ENCODE measurements at places on chromosomes 5 and 9.

DNA sequence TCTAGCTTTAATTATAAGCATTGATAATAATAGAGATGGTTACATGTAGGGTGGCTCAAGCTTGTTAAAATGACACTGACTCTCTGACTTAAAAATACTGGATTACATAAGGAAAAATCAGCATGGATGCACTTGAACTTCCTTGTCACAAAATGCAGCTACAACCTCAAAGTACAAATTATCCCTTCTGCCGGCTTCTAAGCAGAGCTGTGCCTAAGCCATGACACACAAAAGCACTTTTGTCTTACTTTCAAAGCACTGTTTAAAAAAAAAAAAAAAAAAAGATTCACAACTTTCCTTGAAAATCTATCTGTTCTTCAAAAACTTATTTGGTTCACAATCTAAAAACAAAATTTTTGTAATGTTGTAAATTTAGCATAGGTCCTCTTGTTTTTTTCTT is 36.4 kb upstream of the ZFAND5 start:
- DNase-seq: no peak

GRCh38 chr9:135726138-135726853 is 24.3 kb downstream of the KCNT1 start:
- DNase-seq: no peak

GRCh38 chr5:127562252-127562651 is 44.8 kb downstream of the PRRC1 start:
- peak; percentile 19 for DNase-seq

DNA sequence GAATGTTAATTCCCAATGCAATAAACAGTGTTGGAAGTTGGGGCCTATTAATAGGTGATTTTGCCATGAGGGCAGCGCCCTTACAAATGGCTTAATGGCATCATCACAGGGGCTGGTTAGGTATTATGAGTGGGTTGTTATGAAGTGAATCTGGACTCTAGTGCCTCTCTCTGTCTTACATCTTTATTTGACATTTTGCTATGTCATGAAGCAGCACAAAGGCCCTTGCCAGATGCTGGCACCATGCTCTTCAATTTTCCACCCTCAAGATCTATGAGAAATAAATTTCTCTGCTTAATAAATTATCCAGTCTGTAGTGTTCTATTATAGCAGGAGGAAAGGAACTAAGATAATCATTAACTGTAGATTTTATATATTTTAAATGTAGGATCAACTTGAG is 1098.7 kb upstream of the NUDT12 start:
- DNase-seq: no peak

GRCh38 chr9:97632248-97632984 is 752 bp downstream of the TSTD2 start:
- no peak for DNase-seq

- DNase-seq: no peak
Measured at GRCh38 chr5:66969963-66970362, 226.6 kb downstream of the CD180 start.

DNA sequence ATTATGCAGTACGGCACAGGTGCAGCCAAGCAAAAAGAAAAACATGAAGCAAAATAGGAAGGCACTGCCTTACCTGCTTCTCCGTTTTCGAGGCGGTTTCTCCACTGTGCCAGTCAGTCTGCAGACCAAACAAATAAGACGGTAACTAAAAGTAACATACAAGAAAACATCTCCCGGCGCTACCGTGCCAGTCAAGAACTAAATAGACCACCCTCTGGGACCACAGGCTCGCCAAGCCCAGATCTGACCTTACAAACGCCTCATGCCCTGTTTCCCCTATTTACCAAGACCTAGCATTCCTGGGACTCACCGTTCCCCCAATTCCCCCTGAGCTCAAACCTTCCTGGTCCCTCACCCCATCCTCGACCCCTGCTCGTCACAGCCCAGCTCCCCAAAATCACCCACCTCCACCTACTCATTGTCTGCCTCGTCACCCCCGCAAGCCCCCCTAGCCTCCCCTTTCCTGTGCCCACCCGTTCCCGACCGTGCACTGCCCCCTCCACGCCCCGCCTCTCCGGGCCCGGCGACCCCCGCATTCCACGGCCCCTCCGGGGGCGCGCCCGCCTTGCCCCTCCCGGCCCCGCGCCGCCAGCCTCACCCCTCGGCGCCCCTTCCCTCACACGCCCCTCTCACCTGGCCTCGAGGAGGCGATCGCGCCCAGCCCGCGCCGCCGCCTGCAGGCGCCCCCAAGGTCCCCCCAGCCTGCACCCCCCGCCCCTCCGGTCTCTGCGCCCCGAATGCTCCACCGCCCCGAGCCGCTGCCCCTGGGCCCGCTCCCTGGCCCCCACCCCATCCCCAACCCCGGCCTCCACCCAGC is 560 bp downstream of the SCAI start:
- no peak for DNase-seq

DNA sequence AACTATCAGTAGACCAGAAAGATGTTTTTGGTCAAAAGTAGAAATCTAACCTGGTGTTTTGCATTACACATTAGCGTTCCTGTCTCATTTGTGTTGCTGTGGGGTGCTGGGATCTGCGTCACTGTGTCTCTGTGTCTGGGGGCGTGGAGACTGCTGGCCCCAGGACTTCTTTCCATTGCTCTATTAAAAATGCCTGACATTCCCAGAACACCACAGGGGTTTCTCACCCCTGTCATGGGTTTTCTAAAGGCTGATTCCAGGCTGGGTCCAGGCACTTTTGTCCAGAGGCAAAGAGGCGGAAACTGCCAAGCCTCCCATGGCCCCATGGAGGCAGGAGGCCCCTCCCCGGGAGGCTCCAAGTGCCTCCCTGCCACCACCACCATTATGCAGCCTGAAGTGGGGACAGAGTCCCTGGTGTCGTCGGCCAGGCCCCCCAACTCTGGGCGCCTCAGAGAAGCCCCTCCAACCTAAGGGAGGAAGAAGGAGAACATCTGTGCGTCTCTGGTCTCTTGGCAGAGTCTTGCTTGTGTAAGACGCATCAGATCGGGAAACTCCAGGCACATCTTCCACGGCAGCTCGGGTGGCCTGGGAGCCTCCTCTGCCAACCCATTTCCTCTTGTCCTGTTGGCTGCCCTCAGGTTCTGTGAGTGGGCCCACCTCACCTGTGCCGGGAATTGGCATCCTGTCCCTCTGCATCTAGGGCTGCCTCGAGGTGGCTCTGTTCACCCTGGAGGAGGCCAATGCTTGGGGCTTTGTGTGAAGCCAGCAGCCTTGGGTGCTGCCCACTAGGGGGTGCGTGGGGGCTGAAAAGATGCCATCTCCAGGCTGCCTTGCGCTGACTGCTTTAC is 13.8 kb upstream of the PLEKHG4B start:
- DNase-seq: peak; percentile 74

DNA sequence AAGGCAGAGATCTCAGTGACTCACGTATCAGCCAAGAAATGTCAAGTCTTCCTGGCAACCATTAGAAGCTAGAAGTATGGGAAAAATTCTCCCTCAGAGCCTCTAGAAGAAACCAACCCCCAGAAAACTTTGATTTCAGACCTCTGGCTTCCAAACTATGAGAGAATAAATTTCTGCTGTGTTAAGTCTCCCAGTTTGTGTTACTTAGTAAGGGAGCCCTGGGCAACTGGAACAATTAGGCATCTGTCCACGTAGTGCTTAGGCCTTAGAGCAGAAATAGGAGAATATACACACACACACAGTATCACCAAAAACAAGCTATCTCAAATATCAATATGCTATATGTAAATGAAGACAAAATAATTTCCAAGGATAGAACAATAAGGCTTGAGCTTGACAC is 894.8 kb upstream of the CDH10 start:
- no peak for DNase-seq

DNA sequence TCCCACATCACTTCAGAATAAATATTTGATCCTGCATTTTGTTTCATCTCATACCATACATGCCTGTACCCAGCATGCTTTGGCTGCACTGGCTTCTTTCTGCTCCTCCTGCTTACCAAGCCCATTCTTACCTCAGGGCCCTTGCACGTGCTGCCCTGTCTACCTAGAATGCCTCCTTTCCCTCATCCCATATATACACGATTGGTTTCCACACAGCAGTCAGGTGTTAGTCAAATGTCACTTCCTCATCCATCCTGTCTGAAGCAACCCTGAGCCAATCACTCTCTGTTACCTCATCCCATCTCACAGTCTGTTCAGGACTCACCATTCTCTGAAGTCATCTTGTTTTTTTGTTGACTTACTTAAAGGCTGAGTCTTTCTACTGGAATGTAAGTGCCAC is 30.3 kb downstream of the CAST start:
- DNase-seq: no peak

DNA sequence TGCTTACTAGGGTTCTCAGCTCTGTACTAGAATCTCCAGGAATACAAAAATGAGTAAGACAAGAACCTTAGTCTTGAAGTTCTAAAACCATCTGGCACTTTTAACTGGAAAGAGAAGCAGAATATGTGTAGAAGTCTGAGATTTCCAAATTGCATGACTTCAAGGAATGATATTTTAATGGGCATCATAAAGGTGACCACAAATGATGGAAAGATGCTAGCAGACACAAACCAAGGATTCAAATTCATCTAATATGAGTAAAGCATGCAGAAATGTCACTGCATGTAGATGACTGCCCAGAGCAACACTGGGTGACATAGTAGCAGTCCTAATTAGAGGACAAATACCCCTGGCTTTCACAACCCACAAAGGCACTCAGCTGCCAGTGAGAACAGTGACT is 117.2 kb downstream of the RPS23 start:
- DNase-seq: no peak
